Stimulated activated CD8-positive, alpha-beta memory T cell treated with anti-CD3 and anti-CD28 coated beads, Interleukin-2, amount 100 ng/mL, for 1 hour (primary cell): ENCODE measurements at places on chromosomes 1 and 21.

GRCh38 chr1:113660088-113660487 is 99.2 kb downstream of the PHTF1 start:
- no peak for DNase-seq

DNA sequence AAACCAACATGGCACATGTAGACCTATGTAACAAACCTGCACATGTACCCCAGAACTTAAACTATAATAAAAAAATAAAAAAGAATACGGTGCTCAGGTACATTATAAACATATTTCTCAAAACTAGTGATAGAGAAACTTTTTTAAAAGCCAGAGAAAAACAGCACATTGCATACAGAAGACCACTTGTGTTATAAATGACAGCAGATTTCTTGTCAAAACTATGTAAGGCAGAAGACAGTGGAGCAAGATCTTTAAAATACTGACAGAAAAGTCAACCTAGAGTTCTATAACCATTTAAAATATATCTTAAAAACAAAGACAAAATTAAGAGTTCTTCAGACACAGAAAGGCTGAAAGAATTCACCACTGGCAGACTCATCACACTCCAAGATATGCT is 144.7 kb downstream of the NEGR1 start:
- DNase-seq = no peak

GRCh38 chr1:85244271-85245061 is 15.0 kb downstream of the C1orf52 start:
- no peak for DNase-seq

GRCh38 chr1:40305451-40305850 is 11.6 kb downstream of the COL9A2 start:
- no peak for DNase-seq

GRCh38 chr1:173057984-173058383 is 7.2 kb upstream of the TNFSF18 start:
- no peak for DNase-seq

DNA sequence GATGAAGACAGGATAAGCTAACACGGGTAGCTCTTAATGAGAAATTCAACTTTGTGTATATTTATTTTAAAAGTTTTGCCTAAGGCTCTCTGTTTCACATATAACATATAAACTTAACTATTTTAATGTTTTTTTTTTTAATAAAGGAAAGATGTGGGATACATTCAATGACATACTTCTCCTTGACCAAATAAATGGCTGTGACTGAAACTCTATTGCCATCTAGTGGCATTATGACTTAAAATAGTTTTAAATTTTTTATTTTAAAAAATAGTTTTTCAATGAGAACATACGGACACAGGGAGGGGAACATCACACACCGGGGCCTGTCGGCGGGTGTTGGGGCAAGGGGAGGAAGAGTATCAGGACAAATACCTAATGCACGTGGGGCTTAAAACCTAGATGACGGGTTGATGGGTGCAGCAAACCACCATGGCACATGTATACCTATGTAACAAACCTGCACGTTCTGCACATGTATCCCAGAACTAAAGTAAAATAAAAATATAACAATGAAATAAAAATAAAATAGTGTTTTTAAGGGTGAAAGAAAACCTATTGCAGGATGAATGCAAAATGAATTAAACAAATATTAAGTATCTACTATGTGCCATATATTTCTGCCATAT is 83.4 kb downstream of the LYST start:
- DNase-seq = no peak

- no peak for DNase-seq
Observed at GRCh38 chr21:34909492-34910292, 139.4 kb downstream of the RUNX1 start.

DNA sequence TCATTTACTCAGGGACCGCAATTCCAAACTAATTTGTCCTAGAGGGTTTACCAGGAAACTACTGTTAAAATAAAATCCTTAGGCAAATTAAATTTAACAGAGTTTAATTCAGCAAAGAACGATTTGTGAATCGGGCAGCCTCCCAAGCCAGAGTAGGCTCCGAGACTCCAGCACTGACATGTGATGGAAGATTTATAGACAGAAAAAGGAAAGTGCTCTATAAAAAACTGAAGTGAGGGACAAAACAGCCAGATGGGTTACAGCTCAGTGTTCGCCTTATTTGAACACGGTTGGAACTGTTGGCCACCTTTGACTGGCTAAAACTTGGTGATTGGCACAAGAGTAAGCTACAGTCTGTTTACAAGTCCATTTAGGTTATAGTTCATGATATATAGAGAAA is 35.2 kb upstream of the RCSD1 start:
- DNase-seq = no peak

GRCh38 chr1:119351997-119352396 is 16.6 kb upstream of the HAO2 start:
- no peak for DNase-seq
